ENCODE measurements at places on chromosomes 11 and 22.
A peak's percentile ranks its signal among the peaks of the same experiment; 100 is the strongest.

DNA sequence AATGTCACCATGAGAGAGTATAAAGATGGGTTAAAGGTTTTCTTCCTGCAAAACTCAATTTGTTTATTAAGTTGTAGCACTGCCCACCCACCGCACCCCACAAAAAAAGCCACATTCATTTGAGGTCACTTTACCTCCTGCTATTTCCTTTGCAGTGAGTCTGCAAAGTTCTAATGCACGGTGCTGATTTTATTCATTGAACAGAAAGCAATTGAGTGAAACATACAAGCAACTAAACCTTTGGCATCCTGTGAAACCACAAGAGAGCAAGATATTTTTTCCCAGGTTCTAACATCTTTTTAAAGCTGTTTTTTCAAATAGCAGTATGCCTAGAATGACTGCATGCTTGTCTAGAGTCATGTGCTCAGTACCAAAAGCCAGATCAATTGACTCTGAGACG lies 39.0 kb downstream of the RRAS2 start:
- DNase-seq = no peak

DNA sequence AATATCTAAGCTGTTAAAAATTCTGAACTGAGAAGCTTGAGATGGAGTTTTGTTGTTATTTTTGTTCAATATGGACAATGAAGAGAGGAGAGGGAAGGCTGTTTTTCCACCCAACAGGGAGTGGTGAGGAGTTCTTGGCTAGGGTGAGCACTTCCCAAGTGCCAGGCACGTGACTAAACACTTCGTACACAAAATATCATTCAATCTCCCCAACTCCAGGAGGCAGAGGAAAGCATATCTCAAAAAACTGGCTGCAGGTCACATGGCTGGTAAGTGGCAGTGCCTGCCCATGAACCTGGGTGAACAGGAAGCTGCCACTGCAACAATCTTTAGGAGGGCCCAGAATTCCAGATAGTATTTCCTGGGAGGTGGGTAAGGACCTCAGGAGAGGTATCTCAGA lies 11.6 kb downstream of the ELF5 start:
- DNase-seq = no peak

- no peak for DNase-seq
Measured at GRCh38 chr11:123260511-123261211, 65.6 kb upstream of the CLMP start.

DNA sequence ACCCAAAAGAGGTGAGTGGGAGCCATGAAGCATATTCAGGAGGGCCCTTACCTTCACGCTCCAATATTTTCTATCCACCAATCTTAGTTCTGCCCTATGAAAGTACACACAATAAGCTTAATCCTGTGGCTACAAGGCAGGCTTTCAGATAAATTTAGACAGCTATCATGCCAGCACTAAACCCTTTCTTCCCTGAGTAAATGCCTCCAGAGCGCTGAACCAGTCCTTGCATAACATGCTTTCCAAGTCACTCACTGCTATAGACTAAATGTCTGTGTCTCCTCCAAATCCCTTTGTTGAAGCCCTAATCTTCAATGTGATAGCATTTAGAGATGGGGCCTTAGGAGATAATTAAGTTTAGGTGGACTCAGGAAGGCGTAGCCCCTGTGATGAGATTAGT lies 50.3 kb upstream of the FIBIN start:
- DNase-seq = no peak

DNA sequence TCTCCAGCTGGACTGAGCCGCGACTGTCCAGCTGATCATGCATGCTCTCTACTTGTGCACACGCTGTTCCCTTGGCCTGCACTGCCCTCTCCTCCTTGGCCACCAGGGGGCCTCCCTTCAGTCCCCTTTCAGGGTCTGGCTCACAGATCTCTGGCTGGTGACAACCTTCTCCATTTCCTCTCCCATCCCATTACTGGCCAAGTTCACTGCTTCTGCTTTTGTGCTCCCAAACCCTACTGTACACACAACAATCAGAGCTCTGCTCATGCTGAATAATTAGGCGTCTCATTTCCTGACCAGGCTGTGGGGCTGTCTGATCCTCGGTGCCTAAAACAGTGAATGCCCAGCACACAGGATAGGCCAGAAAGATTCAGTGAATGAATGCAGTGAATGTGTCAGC lies 224.0 kb upstream of the NARS2 start:
- DNase-seq = peak; percentile 36

GRCh38 chr11:74650498-74650897 lies 58.1 kb downstream of the POLD3 start:
- DNase-seq = peak; percentile 26

DNA sequence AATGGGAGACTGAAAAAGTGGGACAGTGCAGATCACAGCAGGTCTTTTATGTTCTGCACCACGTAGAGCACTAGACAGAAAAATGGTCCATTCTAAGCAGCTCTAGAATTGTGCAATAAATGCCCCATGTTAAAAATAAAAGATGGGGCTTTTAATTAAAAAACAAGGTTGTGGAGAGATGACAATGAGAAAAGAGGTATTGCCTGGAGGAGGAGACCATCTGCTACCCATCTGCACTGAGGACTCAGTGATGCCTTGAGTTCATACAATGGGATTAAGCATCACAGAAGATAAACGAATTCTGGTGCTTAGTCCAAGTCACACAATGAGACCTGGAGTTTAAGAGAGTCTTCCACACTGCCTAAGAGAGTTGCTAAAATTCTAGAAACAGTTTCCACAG lies 73.6 kb downstream of the PAK1 start:
- no peak for DNase-seq

DNA sequence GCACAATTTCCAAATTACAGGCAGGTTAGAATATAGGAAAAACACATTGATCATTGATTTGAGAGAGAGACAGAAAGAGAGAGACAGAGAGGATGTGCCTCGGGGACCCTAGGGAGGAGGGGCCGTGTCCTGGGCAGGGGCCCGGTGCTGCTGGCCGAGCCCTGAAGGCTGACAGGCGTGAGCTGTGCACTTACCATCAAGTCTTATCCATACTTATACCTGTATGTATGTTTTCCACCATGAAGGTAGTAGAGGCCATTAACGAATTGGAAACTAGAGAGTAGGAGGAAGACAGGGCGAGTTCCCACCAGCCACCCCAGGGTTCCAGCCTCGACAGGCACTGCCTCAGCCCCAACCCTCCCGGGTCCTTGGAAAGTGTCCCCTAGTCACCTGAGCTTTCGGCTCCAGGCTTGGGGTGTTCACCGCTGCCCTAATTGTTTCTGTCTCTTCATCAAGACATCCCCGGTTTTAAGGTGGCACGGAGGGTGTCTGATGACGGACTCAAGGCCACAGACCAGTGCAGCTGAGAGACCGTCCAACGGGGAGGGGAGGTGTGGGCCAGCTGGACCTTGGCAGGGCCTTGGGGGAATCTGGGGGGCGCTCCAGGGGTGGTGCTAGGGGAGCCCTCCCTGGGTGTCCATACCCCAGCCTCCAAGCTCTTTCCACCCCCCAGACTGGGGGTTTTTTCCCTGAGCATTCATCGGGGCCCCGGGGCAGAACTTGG lies 431.3 kb downstream of the TBC1D22A start:
- DNase-seq = no peak

DNA sequence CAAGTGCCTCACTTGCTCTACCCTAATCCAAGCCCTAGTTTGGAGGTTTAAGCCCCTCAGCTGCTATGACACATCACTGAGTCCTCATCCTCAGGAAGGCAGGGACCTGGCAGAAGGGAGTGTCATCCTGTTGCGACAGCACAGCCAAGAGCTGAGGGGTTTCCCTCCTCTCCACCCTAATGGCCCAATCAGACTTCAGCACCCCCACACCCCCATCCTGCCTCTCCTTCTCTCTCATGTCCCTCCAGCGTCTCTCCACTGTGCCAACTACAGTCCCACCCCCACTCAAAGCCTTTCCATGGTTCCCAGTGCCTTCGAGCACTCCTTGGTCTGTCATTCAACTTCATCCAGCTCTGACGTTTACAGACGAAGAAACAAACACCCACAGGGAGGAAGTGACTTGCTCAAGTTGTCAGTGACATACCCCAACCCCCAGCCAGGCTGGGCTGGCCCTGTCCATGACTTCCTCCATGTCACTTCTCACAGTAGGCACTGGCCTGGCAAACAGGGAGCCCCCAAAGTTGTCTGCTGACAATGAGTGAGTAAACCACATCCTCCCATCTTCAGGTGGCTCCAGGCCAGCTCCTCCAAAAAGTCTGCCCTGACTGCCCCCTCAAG lies 15.6 kb downstream of the ARAP1 start:
- DNase-seq = no peak

- DNase-seq = no peak
Measured at GRCh38 chr11:34653851-34654482, 33.1 kb downstream of the EHF start.

DNA sequence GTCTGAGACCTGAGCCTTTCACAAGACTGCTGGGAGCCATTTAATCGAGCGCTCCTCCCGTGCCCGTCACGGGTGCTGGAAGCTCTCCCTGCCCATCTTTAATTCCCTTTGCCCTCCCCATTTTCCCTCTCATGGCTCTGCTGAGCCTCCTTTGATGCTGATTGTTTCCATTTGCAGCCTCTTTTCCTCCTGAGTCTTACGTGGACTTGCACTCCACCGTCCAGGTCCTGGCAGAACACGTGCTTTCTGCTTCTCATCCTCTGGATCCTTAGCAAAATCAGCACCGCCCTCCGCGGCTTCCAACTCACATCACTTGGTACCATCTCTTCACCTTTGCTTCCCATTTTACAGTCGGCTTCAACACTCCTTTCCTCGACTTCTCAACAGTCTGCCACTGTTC lies 7.3 kb downstream of the IFT27 start:
- DNase-seq = no peak

GRCh38 chr11:38971141-38971540 lies 2373.1 kb upstream of the RAG2 start:
- no peak for DNase-seq

GRCh38 chr22:19782533-19782932 lies 22.0 kb downstream of the TBX1 start:
- DNase-seq = no peak

GRCh38 chr11:120688163-120688562 lies 176.6 kb downstream of the GRIK4 start:
- no peak for DNase-seq

- no peak for DNase-seq
Measured at GRCh38 chr11:882596-882995, 28.0 kb downstream of the CHID1 start.

- no peak for DNase-seq
Measured at GRCh38 chr22:39429186-39429585, 27.6 kb upstream of the MGAT3 start.

DNA sequence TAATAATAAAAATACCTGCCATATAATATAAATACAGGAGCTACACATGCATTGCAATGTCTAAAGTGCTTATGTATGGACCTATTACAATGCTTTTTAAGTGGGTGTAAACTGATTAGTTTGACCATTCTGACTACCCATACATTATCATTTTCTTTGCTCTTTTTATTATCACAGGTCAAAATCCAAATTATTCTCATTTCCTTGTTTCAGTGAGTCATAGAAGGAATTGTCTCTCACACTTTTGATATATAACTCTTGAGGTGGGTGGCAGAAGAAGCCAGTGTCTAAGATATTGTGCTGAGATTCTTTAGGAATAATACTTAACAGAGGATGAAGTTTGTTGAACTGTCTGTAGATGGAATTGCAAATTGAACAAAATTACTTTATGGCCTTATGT lies 35.6 kb downstream of the GAS2 start:
- no peak for DNase-seq

DNA sequence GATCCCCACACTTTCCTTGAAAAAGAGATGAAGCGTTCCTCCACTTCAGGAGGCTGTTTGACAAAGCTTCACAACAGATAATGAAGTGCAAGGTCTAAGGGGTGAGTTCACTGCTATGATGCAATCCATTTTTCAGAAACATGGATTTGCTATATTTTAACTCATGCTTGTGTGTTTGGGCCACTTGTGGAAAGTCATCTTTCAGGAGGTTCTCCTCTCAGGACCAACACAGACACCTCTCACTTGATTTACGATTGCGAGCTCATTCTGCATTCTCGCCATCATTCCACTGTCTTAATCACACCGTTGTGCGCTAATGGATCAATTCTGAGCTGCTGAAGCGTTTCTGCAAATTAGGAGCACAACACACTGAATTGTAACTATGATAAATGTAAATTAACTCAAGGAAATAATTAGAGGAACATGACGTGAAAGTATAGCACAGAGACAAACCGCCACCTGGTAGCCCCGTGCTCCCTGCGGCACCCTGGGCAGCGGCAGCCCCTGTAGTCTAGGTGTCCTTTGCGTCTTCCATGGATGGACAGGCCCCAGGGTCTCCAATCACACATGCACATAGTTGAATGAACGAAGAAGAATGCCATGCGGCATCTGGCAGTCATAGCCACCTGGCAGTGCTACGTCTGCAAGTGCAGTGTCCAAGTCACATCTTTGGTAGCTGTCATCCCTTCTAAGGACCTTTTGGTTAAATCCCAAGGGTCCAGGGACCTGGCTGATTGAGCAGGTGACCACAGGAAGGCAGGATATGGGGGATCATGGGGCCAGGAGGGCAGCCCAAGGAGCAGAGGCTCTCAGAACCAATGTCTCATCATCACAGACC lies 28.1 kb upstream of the RTL6 start:
- no peak for DNase-seq

DNA sequence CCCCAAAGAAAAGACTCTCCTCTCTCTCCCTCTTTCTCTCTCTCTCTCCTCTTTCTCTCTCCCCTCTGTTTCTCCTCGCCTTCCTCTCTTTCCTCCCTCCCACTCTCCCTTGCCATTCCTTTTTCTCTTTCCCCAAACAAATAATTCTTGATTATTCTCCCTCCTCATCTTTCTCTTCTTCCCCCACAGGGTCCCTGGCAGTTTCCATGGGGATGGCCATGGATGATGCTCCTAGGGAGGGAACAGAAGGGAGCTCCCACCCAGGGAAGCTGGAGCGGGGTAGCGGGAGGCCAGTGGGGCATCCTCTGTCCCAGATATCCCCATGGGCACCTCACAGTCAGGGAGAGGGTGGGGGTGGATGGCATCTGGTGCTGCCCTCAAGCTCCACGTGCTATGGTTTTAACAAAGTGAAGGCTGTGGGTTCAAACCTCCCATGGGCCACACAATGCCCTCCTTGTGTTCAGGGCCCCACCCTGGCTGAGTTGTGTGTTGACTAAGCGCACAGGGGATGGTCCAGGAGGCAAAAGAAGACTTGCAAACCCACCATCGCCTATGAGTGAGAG lies 266.4 kb downstream of the BUD13 start:
- no peak for DNase-seq

DNA sequence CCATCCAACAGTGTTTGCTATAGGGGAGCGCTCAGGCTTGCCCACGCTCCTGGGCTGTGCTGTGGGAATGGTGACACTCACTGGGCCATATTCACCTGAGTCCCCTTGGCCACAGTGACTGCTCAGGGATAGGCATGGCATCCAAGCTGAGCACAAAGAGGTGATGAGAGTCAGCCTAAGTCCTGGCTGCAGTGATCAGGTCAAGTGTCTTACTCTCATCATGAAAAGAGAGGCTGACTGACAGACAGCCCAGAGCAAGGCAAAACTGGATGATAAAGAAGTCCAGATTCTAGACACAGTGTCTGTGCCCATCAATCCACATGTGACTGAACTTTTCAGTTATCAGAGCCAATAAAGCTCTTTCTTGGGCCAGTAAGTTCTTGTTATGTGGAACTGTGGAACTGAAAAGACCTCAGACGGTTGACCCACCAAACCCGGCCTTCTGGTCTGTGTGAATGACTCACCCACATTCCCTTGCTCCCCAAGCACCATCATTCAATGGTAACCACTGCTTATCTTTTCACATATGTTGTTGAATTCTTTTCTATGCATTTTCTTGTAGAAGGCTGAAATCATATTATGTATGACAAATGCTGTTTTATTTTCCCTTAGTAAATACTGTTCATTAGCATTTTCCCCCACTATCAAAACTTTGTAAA lies 43.2 kb upstream of the YPEL1 start:
- no peak for DNase-seq

All from NCI-H1417 (cell line).